ENCODE measurements at places on chromosomes 7 and 10.

GRCh38 chr10:21702633-21703111, 168.6 kb downstream of the MLLT10 start:
- peak; percentile 21 for DNase-seq

GRCh38 chr7:71630516-71630915, 498.6 kb downstream of the GALNT17 start:
- DNase-seq = no peak

- no peak for DNase-seq
These were observed 40.3 kb downstream of the HIPK2 start for GRCh38 chr7:139737221-139738100.

GRCh38 chr7:108017776-108018151, 14.8 kb upstream of the LAMB1 start:
- no peak for DNase-seq

DNA sequence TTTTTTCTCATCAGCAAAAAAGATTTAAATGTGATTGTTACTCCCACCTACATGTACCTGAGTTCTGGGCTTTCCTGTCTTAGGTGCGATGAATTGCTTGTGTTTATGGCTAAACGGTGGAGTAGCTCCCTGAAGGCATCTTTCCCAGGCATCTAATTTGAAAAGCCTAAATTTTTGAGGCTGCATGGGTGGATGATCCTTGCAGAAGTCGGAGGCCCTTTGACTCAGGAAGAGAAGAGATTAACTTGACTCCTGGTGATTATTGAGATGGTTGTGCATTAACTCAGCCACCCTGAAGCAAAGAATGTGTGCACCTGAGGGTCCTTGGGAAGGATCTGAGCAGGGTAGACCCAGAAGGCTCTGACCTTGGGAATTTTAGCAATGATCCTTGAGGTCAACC, 155.6 kb upstream of the SEMA3C start:
- DNase-seq = no peak
